ENCODE measurements at places on chromosomes 7 and 10.

- no peak for DNase-seq
Measured at GRCh38 chr10:130177250-130177649, 41.1 kb downstream of the GLRX3 start.

- no peak for DNase-seq
Measured at GRCh38 chr10:129949891-129950291, 14.2 kb downstream of the EBF3 start.

DNA sequence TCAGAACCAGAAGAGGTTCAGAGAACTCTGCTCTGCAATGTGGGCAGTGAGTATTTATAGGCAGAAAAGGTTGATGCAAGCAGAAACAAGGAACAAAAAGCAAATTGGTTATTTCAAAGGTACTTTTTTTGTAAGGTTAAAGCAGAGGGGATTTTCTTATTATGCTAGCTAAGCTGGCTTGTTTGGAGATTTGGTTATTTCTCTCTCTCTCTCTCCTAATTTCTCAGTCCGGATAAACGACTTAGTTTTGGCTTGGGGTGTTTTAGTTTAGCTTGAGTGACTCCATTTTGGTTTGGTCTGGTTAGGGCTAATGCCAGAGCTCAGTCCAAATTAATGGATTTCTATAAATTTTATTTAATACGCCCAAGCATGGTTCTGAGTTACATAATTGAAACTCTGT lies 566.8 kb downstream of the SH2D4B start:
- DNase-seq = no peak

DNA sequence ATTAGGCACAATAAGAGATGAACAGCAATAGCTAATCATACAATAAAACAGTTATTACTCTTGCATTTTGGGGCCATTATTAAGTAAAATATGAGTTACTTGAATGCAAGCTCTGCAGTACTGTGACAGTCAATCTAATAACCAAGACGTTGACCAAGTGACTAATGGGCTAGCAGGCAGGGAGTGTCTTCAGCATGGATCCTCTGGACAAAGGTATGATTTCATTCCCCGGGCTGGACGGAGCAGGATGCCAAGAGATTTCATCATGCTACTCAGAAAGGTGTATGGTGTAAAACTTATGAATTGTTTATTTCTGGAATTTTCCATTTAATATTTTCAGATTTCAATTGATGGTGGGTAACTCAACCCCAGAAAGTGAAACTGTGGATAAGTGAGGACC lies 80.9 kb downstream of the SHH start:
- DNase-seq = no peak

DNA sequence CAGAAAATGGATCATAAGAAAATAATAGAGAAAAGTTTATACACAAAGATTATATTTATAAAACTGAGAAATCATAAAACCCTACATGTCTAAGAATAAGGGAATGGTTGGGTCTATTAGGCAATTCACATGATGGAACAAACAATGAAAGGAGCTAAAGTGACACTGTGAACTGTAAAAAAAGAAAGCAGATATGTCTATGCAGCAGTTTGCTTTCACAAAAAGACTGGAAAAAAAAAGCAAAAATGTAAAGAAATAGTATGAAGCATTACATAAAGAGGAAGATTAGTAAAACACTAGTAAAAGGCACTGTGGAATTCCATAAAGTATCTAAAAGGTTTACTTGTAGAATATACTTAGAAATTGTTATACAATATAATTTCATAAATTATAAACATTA lies 95.9 kb downstream of the HBP1 start:
- no peak for DNase-seq

- no peak for DNase-seq
Measured at GRCh38 chr10:128013626-128014025, 106.7 kb downstream of the PTPRE start.

- no peak for DNase-seq
Measured at GRCh38 chr10:12844811-12845483, 156.6 kb downstream of the CCDC3 start.

- no peak for DNase-seq
Measured at GRCh38 chr7:46752881-46753366, 829.0 kb downstream of the TNS3 start.

- DNase-seq = no peak
Measured at GRCh38 chr10:97805949-97806348, 34.1 kb upstream of the SFRP5 start.

DNA sequence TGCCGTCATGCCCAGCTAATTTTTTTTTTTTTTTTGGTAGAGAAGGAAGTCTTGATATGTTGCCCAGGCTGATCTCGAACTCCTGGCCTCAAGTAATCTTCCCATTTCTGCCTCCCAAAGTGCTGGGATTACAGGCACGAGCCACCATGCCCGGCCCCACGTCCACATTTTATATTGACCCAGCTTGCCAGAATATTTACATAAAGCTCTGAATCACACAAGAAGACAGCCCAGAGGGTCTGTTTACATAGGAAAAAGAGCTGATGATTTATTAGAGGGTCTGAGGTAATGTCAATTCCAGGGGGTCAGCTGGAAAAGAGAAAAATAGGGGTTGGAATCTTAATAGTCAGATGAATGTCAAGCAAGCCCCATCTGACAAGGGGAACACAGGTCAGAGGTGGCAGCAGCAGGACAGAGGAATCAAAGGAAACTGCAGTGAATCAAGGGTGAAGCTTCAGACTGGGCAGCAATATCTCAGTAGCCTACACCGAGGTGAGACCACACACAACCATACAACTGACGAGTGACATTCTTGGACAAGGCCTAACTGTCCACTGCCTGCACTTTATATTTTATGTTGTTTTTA lies 15.8 kb upstream of the SLF2 start:
- DNase-seq = no peak

Data from stimulated activated CD8-positive, alpha-beta memory T cell treated with anti-CD3 and anti-CD28 coated beads, Interleukin-15, amount 100 ng/mL, for 1 hour (primary cell).